Hypothalamus (tissue), 51 donors: ENCODE measurements at places on chromosomes 4 and X.

- DNase-seq, result no peak
These were observed 937.1 kb downstream of the CCSER1 start for GRCh38 chr4:91064157-91064853.

DNA sequence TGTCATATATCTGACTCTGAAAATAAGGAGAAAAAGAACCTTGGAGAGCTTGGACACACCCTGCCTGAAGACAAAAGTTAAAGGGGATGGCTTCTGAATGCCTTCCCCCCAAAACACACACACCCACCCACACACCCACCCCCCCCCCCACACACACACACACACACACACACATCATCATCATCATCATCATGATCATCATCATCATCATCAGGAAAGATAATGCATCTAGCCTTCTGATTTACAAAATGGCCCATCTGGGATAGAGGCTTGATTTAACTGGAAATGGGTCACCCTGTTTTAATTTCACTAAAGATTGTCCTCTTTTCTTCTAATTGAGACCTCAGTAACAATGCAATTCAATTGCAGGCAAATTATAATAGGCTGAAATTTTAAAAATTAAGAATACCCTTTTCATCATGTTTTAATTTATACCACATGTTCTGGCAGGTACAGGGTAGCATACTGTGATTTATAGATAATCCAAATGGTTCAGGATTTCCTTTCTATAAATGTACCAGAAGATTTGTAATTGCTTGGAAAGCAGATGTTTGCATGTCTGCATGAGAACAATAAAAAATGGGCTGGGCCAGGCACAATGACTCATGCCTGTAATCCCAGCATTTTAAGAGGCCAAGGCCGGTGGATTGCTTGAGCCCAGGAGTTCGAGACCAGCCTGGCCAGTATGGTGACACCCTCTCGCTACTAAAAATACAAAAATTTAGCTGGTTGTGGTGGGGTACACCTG lies 56.5 kb downstream of the TRIM2 start:
- no peak for DNase-seq

- DNase-seq, result no peak
These were observed 17.6 kb downstream of the G3BP2 start for GRCh38 chr4:75655562-75655961.

DNA sequence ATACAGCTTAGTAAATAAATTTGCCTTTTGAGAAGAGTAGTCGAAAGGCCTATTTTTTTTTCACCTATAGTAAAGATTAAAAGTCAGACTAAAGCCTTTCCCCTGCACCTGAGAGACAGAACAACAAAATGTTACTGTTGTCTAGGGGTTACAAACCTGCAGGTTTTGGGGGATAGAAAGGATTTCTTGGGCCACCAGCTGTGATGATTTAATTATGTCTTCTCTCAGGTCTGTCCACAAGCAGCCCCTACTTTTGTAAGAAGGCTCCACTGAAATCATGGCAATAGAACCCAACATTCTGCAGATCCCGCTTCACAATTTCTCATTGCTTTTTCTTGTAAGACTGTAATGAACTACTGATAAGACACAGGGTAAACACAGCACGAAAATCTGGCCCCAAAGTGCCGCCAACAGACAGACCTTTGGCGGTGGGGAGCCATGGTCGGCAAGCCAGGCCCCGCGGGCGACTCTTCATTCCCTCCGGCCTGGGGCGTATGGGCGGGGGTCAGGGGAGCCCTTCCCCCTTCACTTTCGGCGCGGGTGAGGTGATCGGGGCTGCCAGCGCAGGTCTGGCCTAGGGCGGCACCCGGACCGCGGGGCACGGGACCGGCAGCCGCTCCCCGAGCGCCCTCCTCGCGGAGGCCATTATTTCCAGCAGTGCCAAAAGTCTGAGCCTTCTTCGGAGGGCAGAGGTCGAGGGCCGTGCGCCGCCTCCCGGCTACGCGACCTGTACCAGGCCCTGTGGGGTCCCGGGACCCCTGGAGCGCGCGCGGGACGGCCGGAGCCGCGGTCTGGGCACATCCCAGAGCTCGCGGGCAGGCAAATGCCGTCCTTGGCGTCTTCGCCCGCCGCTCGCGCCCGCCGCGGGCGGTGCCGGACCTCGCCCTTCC lies 812 bp upstream of the KDM6A start:
- DNase-seq, result peak; percentile 60

- no peak for DNase-seq
These were observed 238.5 kb upstream of the PGRMC2 start for GRCh38 chr4:128525992-128526630.

- DNase-seq, result no peak
These were observed 52.1 kb upstream of the RAP1GDS1 start for GRCh38 chr4:98209111-98209510.

DNA sequence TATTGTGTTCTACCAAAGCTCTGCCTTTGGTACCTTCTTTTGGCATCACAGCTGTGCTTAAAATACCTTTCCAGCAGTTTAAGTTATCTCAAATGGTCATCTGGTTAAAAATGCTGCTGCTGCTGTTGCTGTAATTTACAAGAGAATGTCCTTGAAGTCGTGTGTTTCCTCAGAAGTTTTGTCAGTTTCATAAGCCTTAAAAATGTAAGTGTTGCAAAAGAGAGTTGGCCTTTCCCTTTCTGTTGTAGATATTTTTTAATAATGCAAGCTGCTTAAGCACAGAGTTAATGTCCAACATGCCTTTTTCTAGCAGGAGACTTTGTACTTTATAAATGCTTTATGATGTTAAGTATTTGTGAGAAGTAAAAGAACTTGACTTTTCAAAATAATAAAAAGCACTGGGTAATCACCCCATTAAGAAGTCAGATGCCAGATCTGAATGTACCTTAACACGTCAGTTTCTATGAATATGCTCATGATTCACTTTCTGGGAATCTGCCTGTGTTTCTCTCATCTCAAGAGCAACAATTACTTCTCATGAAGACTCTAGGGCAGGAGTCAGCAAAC lies 35.3 kb upstream of the TENM3 start:
- no peak for DNase-seq

DNA sequence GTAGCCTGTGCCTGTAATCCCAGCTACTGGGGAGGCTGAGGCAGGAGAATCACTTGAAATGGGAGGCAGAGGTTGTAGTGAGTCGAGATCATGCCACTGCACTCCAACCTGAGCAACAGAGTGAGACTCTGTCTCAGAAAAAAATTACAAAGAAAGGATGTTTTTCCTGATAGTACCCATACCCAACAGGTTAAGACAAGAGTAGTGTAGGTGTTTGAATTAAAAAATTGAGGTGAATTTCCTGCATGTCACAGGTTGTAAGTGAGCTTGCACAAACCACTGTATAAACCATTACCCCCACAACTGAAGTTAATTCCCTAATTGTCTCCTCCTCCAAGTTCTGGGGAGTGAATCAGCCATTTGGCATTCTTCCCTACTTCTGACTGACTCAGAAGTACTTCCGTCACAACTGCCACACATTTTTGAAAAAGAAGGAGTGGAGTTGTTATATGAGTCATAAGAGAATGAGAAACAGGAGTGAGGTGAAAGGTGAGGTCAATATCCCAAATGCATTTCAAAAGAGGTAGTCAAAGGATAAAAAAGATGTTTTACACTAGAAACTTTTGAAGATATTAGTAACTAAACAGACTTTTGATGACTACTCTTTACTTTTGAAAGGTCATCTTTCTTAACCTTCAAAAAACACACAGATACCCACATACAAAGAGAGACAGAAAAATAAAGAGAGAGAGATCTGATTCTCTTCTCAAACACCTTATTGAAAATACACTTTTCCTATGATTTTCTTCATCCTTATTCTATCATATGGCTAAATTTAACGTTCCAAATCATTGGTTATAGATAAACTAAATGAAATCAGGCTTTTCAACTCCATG lies 134.5 kb downstream of the BTC start:
- peak; percentile 22 for DNase-seq

GRCh38 chrX:69493766-69494165 lies 10.4 kb upstream of the NALF2 start:
- no peak for DNase-seq

GRCh38 chrX:154719132-154719675 lies 31.7 kb downstream of the GAB3 start:
- DNase-seq, result no peak
